ENCODE measurements at places on chromosomes 2 and 18. TPM values are rescaled to one million over a fixed set of nuclear protein-coding genes. Genes with fewer than 3 reads are reported as not detected.

DNA sequence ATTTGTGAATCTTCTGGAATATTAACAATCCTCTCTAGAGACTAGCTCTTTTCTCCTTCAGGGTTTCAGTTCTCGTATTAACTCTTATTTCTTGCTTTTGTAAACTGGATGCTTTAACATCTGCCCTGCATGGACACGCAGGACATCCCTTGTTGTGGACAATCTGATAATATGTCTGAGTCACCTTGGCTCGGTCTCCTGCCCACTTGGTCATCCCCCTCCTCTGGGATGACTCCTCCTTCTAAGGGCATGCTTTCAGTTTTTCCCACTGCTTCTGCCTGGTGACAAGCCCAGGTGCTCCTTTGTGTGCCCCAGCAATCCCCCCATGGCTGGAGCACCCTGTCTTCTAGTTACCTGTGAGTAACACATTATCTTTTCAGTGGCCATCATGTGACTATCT, 460.5 kb downstream of the DSC3 start:
- no peak overlapping the region for H3K4me3 ChIP-seq
- no peak overlapping the region for H3K27ac ChIP-seq
- no peaks in the 10 kb centered on the region for H3K4me1 ChIP-seq
- DNase-seq = no peak
- H3K27me3 ChIP-seq = no peaks in the 10 kb centered on the region

- H3K36me3 ChIP-seq = no peaks in the 10 kb centered on the region
- DNase-seq = no peak
- H3K27ac ChIP-seq = no peak overlapping the region
- no peaks in the 10 kb centered on the region for H3K4me1 ChIP-seq
- H3K4me3 ChIP-seq = no peak overlapping the region
These were observed 153.4 kb upstream of the SKOR2 start for GRCh38 chr18:47404845-47405244.

GALNT1 gene
- polyA plus RNA-seq = 48.1 TPM

GRCh38 chr2:109637749-109638570, 23.8 kb downstream of the SOWAHC start:
- H3K4me3 ChIP-seq = no peak overlapping the region
- no peaks in the 10 kb centered on the region for H3K36me3 ChIP-seq
- H3K27ac ChIP-seq = peak overlapping the region; percentile 11
- peak; percentile 42 for DNase-seq

- H3K27me3 ChIP-seq = no peaks in the 10 kb centered on the region
- H3K36me3 ChIP-seq = no peaks in the 10 kb centered on the region
- no peak overlapping the region for H3K4me3 ChIP-seq
- no peak for DNase-seq
- H3K27ac ChIP-seq = no peak overlapping the region
These were observed 180.2 kb downstream of the LTBP1 start for GRCh38 chr2:33126958-33127357.

DNA sequence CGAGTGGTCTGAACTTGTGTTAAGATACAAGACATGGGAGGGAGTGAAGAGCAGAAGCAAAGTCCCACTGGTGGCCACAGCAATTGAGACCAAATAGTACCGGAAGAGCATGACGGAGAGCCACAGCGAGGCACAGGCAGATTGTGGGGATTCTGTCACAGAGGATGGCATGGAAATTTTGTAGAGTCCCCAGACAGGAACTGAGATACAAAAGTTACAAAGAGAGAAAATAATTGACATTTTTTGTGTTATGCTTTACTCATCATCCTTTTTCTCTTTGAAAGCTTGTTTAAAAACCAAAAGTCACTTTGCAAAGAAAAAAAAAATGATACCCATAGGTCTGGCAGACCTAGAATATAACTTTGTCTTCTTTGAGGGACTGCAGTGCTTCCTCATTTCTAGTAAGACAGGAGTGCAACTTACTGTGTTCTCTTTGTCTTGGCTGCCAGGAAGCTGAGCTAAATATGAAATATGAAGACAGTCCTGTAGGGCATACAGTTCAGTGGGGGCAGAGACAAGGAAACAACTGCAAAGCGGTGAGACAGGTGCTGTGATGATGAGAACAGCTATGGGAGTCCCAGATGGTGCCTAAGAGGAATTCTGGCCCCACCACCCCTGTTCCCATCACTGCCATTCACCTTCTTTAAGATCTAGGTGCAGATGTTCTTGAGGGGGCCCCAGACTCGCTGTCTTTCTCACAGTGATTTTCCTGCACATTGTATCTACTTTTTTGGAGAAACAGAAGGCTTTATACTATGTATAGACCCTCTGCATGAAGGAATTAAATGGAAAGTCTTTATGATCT, 5.2 kb downstream of the ARHGAP25 start:
- H3K4me1 ChIP-seq = no peaks in the 10 kb centered on the region
- H3K27ac ChIP-seq = no peak overlapping the region
- no peaks in the 10 kb centered on the region for H3K36me3 ChIP-seq
- no peak overlapping the region for H3K4me3 ChIP-seq
- H3K27me3 ChIP-seq = no peaks in the 10 kb centered on the region
- no peak for DNase-seq

DNA sequence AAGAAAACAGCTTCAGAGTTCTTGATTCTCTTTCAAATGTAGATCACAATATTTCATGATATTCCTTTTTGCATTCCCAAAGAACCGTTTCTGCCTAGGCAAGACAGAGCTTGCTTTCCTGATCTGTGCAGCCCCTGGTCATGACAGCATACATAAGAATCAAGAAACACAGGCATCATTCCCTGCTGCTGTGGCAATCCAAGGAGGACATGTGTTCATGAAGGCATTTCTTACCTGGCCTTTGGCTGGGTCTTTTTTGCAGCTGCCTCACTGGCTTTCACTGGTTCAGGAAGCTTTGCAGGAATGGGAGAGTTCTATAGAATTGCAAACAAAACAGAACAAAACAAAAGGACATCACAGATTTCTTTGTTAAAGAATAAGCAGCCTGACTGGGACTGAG, 87.6 kb upstream of the NFU1 start:
- no peaks in the 10 kb centered on the region for H3K4me1 ChIP-seq
- H3K27ac ChIP-seq = no peak overlapping the region
- DNase-seq = no peak
- H3K4me3 ChIP-seq = no peak overlapping the region

- no peak overlapping the region for H3K4me3 ChIP-seq
- H3K27ac ChIP-seq = no peak overlapping the region
- H3K4me1 ChIP-seq = no peaks in the 10 kb centered on the region
- DNase-seq = no peak
- no peaks in the 10 kb centered on the region for H3K36me3 ChIP-seq
These were observed 35.5 kb downstream of the NXPH2 start for GRCh38 chr2:138744713-138745112.

All from small intestine (tissue), 16 donors.